ENCODE measurements at places on chromosomes 2 and 18.

GRCh38 chr18:31197676-31198075, 35.0 kb upstream of the DSC1 start:
- DNase-seq, result no peak

DNA sequence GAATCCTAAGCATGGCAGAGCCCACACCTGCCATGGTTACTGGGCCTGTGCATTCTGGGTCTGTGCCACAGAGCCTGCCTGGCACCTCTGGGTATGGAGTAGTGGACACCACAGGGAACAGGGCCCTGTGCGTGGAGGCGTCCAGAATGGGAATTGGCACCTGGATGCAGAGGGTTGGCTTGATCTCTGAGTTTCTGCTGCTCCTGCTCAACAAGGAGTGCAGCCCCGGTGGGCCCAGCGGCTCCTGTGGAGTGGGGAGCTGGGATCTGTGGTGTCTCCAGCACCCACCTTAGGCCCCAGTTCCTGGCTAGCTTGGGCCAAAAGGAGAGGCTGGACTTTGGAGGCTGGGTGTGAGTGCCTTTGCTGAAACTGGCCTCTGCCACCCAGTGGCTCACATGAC, 7.9 kb upstream of the ANKRD62 start:
- DNase-seq, result no peak

DNA sequence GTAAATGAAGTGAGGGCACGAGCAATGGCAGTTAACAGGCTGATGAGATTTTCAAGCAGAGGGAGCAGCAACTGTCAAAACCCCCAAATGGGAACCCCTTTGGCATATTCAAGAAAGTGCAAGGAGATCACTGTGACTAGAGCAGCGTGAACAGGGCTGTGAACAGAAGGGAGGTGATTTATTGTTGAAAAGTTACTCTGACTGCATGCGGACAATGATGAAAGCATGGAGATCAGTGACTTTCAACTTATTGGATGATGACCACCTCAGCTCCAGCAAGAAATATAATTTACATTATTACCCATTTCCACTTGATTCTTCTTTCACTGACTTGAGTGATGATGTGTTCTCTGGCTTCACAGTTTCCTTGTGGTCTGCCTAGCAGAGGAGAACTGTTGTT, 187.8 kb upstream of the BOD1L2 start:
- no peak for DNase-seq

DNA sequence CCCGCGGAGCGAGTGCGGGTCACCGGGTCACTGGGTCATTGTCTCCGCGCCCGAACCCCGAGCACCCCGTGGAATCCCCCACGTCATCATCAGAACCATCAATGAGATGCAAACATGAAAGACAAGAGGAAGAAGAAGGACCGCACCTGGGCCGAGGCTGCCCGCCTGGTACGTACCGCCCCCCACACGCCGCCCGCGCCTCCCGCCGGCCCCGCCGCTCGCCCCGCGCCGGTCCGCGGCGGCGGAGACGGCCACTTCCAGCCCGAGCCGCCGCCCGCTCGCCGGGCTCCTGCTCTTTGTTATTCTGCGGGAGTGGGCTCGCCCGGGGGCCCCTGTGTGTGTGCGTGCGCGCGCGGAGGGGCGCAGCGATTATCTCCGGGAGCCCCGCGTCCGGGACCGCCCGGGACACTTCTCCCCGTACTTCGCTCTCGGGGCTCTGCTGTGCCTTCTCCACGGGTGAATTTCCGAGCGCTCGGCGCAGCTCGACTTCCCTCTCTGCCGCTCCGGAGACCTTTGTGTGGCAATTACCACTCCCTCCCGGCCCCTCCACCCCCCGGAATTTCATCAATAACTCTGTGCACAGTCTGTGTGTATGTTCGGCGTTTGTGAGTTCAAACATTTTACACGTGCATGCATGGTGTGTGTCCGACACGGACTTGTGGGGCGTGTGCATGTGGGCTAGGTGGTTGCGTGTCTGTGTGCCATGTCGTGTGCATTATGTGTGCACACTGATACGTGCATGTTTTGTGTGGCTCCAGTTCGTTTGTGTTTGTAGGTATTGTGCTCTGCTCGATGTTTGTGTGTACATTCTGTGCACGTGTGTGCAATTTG, 714 bp downstream of the ASXL3 start:
- no peak for DNase-seq

DNA sequence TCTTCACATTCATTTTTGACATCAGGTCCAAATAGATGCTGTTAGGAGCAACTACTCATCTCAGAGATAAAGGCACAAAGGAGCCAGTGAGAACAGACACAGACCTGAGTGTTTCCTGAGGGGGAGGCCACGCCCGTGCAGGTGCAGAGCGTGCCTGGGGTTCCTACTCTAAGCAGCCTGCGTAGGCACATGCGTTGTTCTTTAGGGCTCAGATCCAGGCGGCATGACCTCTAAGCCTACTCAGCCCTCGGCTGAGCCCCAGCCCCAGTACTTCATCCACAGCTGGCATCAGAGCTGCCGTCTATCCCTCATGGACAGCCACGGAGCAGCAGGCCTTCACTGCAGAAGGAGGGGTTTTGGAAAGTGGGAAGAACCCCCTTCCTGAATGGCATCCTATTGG, 54.9 kb upstream of the PXDN start:
- no peak for DNase-seq

DNA sequence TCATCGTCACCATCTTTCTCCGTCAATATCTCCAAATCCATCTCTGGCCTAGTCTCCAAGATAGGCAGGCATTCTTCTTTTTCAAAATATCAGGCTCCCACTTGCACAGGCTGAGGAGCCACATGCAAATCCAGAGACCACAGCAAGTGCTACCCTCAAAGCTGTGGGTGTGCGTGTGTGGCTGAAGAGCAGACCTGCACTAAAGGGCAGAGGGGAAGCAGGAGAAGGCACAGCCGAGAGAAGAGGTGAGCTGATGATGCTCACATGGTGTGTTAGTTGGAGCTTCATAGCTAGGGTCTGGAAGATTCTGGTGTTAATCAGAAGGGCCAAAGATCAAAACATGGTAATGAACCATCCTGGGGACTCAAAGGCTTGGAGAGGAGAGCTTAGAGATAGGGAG, 3.8 kb downstream of the SPEG start:
- DNase-seq, result no peak

GRCh38 chr18:13444430-13445240, 226.1 kb downstream of the LDLRAD4 start:
- DNase-seq, result no peak

DNA sequence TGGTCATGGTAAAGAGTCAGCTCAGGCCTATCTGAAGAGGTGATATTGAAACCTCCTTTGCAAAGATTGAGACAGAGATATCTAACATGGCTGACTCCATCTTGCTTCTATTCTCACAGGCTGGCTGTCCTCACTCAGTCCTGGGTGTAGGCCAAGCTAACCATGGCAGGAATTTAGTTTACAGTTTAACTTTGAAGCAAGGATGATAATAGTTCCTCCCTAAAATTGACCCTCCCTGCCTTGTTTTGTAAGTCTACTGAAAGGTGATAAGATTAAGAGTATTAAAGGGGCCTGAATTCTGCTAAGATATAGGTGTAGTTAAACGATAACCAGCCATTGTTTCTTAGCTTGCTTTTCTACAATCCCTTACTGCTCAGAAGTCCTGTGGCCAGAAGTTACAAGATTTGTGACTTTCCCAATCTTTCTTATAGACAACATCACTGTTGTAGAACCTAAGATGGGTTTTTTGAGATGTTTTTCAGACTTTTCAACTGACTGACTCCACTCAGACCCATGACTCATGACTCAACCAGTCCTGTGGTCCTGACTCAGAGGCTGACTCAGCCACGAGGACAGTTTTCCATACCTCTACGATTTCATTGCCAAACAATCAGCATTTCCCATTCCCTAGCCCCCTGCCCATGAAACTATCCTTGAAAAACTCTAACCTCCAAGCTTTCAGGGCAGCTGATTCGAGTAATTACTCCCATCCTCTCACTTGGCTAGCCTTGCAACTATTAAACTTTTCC, 195.7 kb upstream of the SESTD1 start:
- DNase-seq, result no peak

Data from activated naive CD4-positive, alpha-beta T cell (primary cell).